ENCODE measurements at places on chromosomes 5 and 9. TPM values are rescaled to one million over a fixed set of nuclear protein-coding genes. Genes with fewer than 3 reads are reported as not detected.

DNA sequence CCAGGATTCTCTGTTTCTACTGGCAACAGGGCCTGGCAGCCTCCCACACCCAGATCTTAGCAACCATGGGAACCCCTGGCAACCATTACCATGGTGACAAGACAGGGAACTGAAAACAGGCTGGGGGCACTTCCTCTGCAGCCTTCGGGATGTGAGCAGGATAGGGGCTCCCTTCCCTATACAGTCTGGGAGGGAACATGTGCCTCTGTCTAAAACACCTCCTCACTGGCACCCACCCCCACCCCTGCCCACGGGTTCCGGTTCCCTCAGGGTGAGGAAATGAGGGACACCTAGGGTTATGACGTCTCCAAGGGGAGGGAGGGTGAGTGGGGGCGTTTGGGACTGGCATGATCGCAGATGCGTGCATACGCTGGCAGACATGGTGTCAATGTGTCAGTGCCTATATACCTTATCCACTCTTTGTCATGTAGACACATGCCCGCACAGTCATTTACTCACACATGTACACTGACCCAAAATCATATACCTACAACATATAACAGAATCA is 3.0 kb upstream of the DNAJB5 start:
- H3K4me1 ChIP-seq, result peaks cover 35% of the 10 kb centered on the region
- DNase-seq, result peak; percentile 37
- H3K27me3 ChIP-seq, result peaks cover 4% of the 10 kb centered on the region
- no peak overlapping the region for H3K27ac ChIP-seq
- no peaks in the 10 kb centered on the region for H3K36me3 ChIP-seq
- H3K4me3 ChIP-seq, result no peak overlapping the region

- H3K4me3 ChIP-seq, result no peak overlapping the region
- DNase-seq, result no peak
- H3K27me3 ChIP-seq, result peaks cover 15% of the 10 kb centered on the region
- no peak overlapping the region for H3K27ac ChIP-seq
Observed at GRCh38 chr5:10768328-10768899, 7.4 kb upstream of the DAP start.

DNA sequence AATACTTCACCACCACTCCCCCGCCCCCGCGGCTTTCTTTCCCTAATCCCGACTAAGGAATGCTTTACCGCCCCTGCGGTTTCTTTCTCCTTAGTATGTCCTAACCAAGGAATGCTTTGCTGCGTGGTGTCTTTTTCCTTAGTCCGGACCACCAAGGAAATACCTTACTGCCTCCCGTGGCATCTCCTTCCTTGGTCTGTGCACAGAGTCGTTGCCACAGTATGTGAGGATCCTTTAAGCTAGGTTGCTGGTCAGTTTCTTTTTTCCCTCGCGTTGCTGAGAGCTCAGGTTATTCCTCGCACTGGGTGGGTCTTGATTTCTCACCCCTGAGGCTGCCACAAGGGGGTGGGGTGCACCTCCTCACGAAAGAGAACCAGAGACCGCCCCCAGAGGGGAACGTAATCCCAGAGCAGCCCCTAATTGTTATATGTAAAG is 309.4 kb downstream of the NR3C1 start:
- H3K36me3 ChIP-seq, result 0 out of 2 replicates have a peak, but pooled peaks cover 3% of the 10 kb centered on the region
- peaks cover 61% of the 10 kb centered on the region for H3K4me1 ChIP-seq
- peak overlapping the region; percentile 53 for H3K4me3 ChIP-seq
- H3K27me3 ChIP-seq, result no peaks in the 10 kb centered on the region
- H3K27ac ChIP-seq, result peak overlapping the region; percentile 48

Gene SPAG8
- total RNA-seq, result 0.50 TPM

Gene STPG3
- 0.21 TPM for total RNA-seq

Measured in WTC11 (cell line).